Thoracic aorta (tissue), 2 donors: ENCODE measurements at places on chromosomes 11 and 22. TPM values are rescaled to one million over a fixed set of nuclear protein-coding genes. Genes with fewer than 3 reads are reported as not detected.

TIMP3 gene
- 471 TPM for total RNA-seq

DNA sequence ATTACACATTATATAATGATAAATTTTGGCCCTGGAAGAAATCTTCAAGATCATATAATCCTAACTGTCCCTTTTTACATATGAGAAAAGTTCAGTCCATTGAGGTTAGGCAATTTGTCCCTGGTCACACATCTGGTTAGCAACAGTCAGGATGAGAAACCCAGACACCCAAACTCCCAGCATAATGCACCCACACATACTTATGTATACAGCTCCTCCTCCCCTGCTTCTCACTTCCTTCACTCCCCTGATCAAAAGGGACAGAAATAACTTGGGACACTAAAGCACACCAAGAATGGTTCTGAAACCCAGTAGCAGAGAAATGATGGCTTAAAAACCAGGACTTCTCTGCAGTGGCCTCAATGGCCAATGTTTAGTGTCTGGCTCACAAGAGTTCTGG, 11.1 kb downstream of the NUMA1 start:
- no peak for DNase-seq
- peaks cover 46% of the 10 kb centered on the region for H3K4me1 ChIP-seq
- H3K27ac ChIP-seq: peak overlapping the region; percentile 89
- H3K27me3 ChIP-seq: no peaks in the 10 kb centered on the region
- no peaks in the 10 kb centered on the region for H3K36me3 ChIP-seq

DNA sequence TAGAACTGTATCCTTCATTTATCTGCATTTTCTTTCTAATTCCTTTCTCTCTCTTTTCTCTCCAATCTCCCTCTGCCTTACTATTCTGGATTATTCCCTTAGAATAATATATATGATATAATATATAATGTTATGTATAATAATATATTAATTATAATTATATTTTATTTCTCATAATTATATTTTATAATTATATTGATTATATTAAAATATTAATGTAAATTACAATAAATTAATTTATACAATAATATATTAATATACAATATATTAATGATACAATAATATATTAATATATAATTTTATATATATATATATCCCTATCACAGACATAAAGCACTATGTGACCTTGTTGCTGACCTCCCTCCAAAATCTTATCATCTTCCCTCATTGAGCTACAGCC, 661.3 kb upstream of the CHORDC1 start:
- no peaks in the 10 kb centered on the region for H3K27me3 ChIP-seq
- no peak overlapping the region for H3K4me3 ChIP-seq
- no peaks in the 10 kb centered on the region for H3K36me3 ChIP-seq
- no peaks in the 10 kb centered on the region for H3K4me1 ChIP-seq

DNA sequence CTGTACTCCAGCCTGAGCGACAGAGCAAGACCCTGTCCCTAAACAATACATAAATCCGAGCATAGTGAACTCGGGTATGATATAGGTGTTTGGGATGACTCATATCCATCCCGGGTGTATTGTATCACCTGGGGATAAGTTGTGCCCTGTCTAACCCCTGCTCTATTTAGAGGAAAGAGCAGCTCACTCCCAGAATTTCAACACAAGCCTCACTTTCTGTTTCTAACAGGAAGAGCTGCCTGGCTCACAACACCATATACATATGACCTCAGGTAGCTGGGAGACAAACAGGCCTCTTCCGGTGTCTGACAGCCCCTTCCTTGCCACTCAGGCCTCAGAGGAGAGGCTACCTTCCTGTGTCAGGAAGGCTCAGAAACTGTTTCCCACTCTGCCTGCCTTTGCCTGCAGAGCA, 9.9 kb upstream of the MICALL1 start:
- H3K4me3 ChIP-seq: no peak overlapping the region
- H3K27ac ChIP-seq: no peak overlapping the region
- no peaks in the 10 kb centered on the region for H3K27me3 ChIP-seq
- DNase-seq: no peak
- peaks cover 8% of the 10 kb centered on the region for H3K4me1 ChIP-seq
- H3K36me3 ChIP-seq: no peaks in the 10 kb centered on the region

GRCh38 chr22:21650280-21650679, 8.2 kb downstream of the SDF2L1 start:
- no peak overlapping the region for H3K27ac ChIP-seq
- H3K27me3 ChIP-seq: no peaks in the 10 kb centered on the region
- no peak overlapping the region for H3K4me3 ChIP-seq
- DNase-seq: no peak
- no peaks in the 10 kb centered on the region for H3K36me3 ChIP-seq
- peaks cover 14% of the 10 kb centered on the region for H3K4me1 ChIP-seq
